Motor neuron (in vitro differentiated cells): ENCODE measurements at places on chromosomes 7 and 10. TPM values are rescaled to one million over a fixed set of nuclear protein-coding genes. Genes with fewer than 3 reads are reported as not detected.
A peak's percentile ranks its signal among the peaks of the same experiment; 100 is the strongest.

DNA sequence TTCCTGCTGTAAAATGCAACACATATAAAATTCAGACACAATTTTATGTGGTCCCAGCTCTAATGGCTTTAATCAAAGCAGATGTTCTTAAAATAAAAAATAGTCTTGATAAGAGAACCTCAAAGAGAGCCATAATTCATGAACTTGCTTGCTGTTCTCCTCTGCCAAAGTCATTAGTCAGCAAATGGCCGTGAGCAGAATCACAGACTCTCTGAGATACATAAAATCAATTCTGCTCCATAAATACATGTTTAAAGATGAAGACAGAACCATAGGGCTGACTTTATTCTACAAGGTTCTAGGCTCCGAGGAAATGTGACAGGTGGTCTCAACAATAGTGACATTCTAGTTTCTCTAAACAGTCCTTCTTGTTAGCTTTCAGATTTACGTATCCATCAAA, 29.8 kb downstream of the HSPA12A start:
- ATAC-seq: peak; percentile 25

- no peak for ATAC-seq
Observed at GRCh38 chr10:18332048-18332447, 191.8 kb downstream of the CACNB2 start.

SFRP4 gene
- 10.5 and 12.4 TPM in 2 replicates for total RNA-seq

MAPK8 gene
- total RNA-seq: 50.5 and 59.5 TPM in 2 replicates

- no peak for ATAC-seq
Observed at GRCh38 chr10:117938104-117938503, 108.6 kb downstream of the RAB11FIP2 start.

- ATAC-seq: peak; percentile 83
Observed at GRCh38 chr10:104028146-104028545, 57.5 kb downstream of the COL17A1 start.

GRCh38 chr7:89145801-89146200, 350.3 kb upstream of the TEX47 start:
- ATAC-seq: no peak

TAS2R3 gene
- total RNA-seq: 0.46 and 0.64 TPM in 2 replicates
